ENCODE measurements at places on chromosomes 11 and 22.

- no peak for DNase-seq
Observed at GRCh38 chr22:24155627-24156140, 25.6 kb upstream of the SUSD2 start.

- no peak for DNase-seq
Observed at GRCh38 chr11:74778581-74778980, 29.9 kb downstream of the RNF169 start.

DNA sequence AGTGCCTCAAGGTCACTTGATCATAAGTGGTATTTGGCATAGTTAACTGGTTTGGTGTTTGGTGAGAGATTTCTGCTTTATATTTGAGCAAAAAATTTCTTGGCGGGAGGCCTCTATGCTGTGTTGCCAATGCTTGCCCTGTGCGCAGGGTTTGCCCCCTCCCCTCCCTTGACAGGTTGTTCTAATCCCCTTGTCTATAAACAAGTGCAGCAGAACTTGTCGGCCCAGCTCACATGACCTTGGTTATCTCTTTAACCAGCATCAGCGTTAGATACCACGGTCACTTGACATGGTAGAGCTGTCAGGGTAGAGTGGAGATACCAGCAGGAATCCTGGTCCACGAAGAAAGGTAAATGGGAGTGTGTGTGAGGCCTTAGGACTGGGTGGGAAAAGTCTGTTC lies 35.6 kb downstream of the MARK2 start:
- DNase-seq = no peak

GRCh38 chr11:18461909-18462308 lies 6.3 kb downstream of the LDHAL6A start:
- no peak for DNase-seq

DNA sequence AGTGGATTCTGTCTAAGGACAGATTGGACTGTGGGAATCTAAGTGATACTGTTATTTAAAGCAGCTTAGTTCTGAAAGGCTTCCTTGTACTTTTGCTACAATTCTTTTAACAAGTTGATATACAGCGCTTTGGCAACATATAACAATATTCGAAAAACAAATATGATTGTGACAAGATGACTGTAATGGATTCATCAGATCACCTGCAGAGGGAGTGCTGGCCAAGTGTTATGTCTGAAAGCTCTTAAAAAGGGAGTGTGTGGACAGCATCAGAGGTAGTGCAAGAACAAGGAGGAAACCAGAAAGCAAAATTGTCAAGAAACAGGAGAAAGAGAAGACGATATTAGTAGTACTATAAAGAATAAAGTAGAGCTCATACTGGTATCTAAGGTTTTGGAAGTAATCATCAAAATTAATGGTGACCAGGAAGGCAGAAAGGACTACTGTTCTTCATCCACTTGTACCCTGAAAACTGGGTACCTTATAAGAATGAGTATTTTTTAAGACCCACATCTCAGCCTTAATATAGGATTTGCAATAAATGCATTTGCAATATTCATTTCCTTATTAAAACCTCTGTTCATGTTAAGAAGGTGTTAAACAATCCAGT lies 1112.0 kb upstream of the CCDC90B start:
- DNase-seq = no peak

GRCh38 chr22:48651036-48651890 lies 1176.4 kb downstream of the BRD1 start:
- no peak for DNase-seq

GRCh38 chr11:7882860-7883259 lies 48.2 kb downstream of the OR10A6 start:
- DNase-seq = no peak

DNA sequence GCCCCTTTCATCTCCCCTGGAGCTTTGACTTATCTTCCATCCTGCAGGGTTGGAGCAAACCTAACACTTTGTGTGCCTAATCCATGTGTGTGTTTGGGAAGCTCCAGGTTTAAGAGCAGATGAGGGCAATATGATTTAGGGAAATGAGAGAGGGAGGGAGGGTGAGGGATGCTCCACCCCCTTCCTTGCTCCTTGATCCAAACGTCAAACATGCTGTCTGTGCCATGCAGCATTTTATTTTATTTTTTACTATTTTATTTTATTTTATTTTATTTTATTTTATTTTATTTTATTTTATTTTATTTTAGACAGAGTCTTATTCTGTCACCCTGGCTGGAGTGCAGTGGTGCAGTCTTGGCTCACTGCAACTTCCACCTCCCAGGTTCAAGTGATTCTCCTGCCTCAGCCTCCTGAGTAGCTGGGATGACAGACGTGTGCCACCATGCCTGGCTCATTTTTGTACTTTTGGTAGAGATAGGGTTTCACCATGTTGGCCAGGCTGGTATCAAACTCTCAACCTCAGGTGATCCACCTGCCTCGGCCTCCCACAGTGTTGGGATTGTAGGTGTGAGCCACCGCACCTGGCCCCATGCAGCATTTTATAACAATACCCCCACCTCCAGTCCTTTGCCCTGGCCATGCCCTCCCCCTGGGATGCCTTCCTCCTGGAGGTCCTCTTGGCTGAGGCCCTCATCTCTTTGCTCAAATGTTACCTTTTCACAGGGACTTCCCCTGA lies 52.6 kb upstream of the CRYBB3 start:
- no peak for DNase-seq

- DNase-seq = no peak
Observed at GRCh38 chr22:25383278-25383820, 163.9 kb downstream of the CRYBB2 start.

GRCh38 chr11:64879244-64879900 lies 951 bp upstream of the EHD1 start:
- no peak for DNase-seq

GRCh38 chr11:42422090-42422489 lies 889.7 kb upstream of the API5 start:
- DNase-seq = no peak

- no peak for DNase-seq
Observed at GRCh38 chr22:33867118-33867866, 53.0 kb downstream of the LARGE1 start.

GRCh38 chr11:86176165-86176884 lies 68.2 kb upstream of the EED start:
- DNase-seq = peak; percentile 29

DNA sequence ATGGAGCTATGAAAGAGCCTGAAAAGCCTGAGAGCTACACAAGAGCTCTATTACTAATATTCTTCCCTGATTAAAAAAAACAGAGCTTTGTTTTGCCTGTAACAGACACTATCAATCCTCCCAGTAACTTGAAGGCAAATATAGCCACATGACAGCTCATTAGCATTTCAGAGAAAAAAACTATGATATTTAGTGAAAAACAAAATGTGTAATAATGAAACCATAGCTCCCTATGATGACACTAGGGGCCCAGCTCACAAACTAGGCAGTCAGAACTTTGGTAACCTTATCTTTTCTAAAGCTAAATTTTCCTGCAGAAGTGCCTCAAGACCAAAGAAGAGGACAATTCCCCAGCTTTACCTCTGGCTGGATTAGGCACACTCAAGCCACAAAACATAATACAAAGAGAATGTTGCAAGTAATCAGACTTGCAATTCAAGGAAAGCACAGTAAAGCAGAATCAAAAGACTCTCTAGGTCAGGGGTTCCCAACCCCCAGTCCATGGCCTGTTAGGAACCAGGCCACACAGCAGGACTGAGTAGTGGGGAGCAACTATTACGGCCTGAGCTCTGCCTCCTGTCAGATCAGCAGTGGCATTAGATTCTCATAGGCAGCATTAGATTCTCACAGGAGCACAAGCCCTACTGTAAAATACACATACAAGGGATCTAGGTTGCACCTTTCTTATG lies 53.3 kb downstream of the MRTFA start:
- DNase-seq = no peak

DNA sequence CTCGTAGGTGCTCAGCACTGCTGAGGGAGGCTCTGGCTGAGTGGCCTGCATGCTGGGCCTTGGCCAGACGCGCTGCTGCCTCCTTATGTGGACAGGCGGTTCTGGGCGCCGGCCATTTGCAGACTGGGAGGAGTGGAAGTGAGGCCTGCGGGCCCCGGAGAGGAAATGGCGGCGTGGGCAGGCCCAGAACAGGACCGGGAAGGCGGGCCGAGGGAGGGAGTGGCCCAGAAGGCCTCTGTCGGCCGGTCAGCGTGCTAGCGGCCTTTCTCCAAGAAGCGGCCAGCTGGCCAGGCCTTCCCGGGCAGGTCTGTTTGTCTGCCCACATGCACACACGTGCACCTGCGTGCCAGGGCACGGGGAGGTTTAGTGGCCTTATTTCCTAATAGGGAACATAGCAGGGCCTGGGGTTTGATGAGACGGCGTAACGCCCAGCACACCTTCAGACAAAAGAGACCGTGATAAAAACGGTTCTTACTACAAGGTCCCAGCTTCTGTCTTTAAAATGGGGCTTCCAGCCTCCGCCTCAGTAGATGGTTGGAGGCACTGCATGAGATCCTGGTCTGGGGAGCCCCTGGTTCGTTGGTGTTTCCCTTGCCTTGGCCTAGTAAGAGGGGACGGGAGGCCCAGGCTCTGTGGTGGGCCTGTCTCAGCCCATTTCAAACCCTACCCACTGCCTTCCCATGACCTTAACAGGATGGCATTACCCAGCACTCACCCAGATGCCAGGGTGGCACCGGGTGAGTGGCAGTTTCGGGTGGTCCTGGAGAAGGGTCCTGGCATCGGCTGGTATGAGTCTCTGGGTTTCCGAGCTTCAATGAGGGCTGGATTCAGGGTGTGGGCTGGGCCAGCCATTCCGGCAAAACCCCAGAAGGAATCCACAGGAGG lies 65.1 kb upstream of the PPARA start:
- no peak for DNase-seq

GRCh38 chr22:50498322-50498890 lies 9.1 kb downstream of the LMF2 start:
- DNase-seq = peak; percentile 70

- no peak for DNase-seq
Observed at GRCh38 chr11:132944569-132944944, 587.7 kb downstream of the OPCML start.

DNA sequence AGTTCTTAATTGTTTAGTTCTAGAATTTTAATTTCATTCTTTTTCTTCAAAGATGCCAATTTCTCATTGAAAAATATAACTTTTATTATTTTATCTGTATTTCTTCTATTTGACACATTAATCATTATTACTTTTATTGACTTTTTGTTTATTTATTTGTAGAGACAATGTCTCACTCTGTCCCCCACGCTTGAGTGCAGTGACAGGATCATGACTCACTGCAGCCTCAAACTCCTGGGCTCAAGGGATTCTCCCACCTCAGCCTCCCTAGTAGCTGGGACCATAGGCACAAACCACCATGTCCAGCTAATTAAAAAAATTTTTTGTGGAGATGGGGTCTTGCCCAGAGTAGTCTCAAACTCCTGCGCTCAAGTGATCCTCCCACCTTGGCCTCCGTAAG lies 30.3 kb upstream of the FBLN1 start:
- no peak for DNase-seq

DNA sequence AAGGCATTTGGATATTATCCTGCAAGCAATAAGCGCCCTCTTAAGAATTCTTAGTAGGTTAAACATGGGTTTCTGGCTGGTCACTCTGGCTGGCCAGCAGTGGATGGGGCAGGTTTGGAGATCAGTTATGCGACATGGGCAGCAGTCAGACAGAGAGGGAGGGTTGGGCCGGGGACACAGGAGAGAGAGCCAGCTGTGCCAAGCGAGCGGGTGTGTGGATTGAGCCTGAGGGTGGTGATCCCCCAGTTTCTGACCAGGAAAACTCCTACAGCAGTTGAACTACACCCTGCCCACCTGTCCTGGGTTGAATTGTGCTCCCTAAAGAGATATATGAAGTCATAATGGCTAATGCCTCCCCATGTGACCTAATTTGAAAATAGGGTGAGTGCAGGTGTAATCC lies 671.2 kb downstream of the TBC1D22A start:
- DNase-seq = no peak

DNA sequence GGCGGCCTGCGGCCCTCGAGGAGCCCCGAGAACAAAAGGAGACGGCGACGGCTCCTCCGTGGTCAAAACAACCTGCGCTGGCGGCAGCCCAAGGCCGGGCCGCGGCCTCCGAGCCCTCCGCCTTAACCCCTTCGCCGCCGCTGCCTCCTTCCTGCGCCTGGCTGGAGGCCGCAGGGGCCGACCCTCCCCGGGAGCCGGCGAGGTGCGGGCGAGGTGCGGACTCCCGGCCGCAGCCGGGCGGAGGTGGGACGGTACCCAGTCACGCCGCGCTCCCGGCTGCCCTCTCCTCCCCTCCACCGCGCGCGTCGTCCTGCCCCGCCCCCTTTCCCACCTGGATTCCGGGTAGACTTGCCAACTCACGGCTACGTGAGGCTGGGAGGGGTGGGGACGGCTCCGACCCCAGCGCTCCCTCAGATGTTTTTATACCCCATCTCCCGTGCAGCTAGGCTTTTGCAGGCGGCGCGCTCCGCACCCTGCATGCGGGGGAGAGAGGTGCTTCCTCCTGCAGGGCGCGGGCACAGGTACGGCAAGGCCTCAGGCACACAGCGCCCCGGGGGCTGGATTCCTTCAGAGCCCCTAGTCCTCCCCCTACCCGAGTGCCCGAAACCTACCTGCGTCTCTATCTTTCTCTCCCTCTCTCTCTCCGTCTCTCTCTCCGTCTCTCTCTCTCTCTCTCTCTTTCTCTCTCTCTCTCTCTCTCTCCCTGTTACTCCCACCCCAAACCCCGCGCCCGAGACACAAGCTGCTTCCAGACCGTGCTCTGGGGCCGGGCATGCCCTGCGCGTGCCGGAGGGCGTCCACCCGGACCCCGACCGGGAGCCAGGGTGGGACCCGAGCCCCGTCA lies 2.0 kb downstream of the PDGFB start:
- DNase-seq = no peak

- no peak for DNase-seq
Observed at GRCh38 chr11:113237261-113237660, 77.1 kb upstream of the TTC12 start.

- no peak for DNase-seq
Observed at GRCh38 chr11:24886880-24887619, 390.2 kb downstream of the LUZP2 start.

DNA sequence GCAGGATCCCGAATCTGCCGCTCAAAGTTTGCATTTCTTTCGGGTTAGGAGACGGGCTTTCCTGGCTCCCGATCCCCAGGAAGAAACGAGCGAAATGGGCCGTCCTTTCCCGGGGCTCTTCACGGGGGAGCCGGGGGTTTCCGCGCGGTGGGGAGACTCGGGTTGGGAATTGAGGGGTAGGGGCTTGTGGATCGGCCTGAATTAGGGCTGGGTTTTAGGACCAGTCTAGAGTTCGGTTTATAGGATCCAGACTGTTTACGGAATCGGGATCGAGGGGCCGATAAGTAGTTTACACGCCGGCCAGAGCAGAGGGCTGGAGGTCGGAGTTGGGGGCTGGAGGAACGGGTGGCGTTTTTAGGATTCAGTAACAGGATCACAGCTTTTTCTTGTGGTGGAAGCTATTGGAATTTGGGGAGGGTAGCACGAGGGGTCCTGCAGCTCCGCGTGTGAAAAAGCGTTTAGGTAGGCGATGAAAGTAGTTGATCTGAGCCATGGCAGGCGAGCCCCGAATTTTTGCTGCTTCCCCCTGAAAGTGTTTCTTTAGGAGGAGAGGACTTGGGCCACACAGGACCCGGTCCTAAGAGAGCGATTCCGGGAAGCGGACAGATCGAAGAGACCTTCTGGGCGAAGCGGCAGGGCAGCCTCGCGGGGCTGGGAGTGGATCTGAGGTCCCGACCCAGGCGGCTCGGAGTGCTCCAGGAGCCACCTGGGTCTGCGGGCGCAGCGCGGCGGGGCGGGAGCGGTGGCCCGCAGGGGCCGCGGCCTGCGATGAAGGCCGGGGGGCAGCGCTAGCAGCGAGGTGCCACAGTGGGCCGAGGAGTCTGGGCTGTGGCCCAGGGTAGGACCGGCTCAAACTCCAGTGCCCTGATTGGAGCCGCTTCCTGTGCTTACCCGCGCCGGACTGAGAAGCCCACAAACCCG lies 1.6 kb downstream of the PKNOX2 start:
- DNase-seq = no peak
